Tongue (tissue), 3 donors: ENCODE measurements at places on chromosomes 12 and 14.

DNA sequence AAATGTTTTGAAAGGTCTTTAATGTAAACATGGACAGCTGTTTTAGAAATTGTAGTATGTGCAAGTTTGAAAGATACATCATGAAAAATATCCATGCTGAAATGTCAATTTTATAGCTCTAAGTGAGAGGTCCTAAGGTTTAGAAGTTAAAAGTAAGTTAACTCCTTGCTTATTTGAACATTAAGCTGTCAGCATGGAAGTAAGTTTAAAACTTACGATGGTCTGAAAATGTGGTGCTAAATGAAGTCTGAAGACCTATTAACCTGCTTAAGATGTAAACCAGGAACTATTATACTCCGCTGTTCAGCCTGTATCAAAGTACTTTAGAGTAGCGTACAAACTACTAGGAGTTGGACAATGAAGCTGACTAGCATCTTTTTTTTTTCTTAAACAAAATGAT lies 1082.4 kb downstream of the TMTC2 start:
- no peak for DNase-seq

DNA sequence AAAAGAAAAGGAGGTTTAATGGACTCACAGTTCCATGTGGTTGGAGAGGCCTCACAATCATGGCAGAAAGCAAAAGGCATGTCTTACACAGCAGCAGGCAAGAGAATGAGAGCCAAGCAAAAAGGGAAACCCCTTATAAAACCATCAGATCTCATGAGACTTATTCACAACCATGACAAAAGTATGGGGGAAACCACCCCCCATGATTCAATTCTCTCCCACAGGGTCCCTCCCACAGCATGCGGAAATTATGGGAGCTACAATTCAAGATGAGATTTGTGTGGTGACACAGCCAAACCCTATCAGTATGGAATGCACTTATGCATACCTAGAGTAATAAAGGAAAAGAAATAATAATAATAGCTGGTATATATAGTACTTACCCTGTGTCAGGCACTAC lies 4.5 kb upstream of the GLIPR1 start:
- no peak for DNase-seq

DNA sequence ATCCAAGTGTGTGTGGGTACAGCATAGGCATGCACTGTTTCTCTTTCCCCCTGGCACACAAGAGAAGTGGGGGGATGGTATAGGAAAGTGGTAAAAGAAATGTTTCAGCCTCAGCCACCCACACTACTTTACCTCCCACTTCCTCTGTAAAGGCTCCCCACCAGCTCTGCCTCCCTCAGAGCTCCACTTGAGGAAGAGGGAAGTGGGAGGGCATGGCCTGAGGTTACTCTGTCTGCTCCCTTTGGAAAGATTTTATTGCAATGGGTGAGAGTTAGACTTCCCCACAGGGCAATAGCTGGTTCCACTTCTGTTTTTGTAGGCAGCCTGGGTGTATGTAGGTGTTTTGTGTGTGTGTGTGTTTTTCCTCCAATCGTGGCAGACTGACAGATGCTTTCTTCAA lies 145.3 kb downstream of the SSPN start:
- DNase-seq, result no peak

GRCh38 chr12:87157791-87158190 lies 871.4 kb downstream of the C12orf50 start:
- DNase-seq, result no peak

GRCh38 chr14:61513986-61514830 lies 181.1 kb upstream of the HIF1A start:
- no peak for DNase-seq

GRCh38 chr14:91358654-91359220 lies 58.9 kb downstream of the CCDC88C start:
- no peak for DNase-seq

DNA sequence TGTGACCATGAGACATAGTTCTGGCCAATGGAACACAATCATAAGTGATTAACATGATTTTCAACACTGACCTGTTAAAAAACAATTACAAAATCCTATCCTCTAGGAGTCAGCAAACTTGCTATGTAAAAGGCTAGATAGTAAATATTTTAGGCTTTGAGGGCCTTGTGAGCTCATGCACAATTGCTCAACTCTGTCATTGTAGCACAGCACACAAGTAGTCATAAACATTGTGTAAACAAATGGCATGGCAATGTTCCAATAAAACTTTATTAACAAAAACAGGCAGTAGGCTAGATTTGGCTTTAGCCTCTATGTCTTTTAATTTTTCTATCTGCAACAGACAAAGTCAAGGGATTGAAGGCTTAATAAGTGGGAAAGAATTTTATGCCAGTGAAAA lies 350.7 kb downstream of the C12orf50 start:
- no peak for DNase-seq

DNA sequence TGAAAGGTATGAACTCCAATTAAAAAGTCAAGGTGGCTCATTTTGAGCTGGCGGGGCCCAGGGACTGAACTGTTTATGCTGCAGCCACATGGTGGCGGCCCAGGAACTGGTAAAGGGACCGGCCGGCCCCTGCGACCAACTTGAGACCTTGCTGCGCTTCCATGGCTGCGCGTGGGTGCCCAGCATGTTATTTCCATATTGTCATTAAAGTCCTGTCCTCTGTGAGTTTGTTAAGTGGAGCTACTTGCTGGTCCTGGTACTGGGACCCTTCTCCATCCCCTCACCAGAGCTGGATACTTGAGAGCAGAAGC lies 62.3 kb downstream of the BEGAIN start:
- peak; percentile 68 for DNase-seq

DNA sequence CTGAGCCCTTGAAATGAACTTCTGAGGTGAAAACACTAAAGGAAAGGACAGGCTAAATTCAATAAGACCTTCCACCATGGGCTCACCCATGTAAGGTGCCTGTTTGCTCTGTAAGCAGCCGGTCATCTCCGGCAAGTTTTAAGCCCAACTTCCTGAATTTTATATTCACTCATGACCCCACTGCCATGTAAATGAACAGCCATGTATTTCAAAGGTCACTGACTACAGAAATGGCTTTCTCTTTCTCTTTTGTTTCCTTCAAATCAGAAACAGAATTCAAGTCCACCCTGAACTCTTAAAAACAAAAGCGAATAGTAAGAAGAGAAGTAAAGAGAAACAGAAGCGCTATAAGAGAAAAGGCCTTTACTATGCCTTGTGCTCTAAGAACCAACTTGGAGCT lies 61.7 kb upstream of the OVCH1 start:
- DNase-seq, result no peak

DNA sequence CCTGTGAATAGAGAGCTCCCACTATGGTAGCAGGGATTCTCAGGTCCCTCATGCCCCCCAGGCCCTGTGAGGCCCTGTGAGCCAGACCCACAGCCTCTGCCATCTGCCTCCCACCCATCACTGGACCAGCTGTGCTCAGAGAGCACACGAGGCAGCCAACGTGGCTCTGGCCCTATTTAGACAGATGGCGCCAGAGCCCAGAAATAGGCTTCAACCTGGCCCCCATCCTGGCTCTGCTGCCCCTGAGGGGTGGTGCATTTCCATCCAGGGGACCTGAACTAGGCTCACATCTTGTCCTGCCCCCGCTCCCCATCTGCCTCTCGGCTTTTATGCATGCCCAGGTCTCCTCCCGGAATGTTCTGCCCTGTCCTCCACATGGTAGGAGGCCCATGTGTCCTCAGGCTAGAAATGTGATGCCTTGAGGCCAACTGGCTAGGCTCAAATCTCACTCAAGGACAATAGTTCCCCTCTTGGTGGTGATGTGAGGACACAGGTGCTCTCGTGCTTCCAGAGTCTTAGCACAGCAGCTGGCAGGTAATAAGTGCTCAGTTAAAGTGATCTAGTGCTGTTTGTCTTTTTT lies 18.9 kb downstream of the TMEM63C start:
- DNase-seq, result peak; percentile 40

GRCh38 chr14:71651228-71651627 lies 281.0 kb upstream of the RGS6 start:
- DNase-seq, result peak; percentile 66

GRCh38 chr14:38737686-38738407 lies 365.2 kb downstream of the SEC23A start:
- peak; percentile 70 for DNase-seq

DNA sequence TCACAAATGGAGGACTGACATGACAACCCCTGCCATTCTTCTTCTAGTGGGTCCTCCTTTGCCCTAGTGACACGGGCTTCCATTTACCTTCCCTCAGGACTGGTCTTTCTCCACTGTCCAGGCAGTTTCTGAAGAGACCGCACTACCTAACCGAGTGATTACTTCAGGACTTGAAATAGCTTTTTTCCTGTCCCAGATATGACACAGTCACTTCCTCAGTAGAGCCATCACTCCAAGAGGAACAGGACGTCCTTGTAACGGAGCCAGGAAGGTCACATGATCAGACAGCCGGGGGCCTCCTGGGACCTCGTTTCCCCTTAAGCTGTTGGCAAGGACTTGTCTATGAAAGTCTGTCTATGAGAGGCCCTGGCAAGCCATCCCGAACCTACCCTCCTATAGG lies 62.3 kb downstream of the FOS start:
- DNase-seq, result peak; percentile 84

- no peak for DNase-seq
These were observed 36.4 kb upstream of the FICD start for GRCh38 chr12:108478611-108479206.

DNA sequence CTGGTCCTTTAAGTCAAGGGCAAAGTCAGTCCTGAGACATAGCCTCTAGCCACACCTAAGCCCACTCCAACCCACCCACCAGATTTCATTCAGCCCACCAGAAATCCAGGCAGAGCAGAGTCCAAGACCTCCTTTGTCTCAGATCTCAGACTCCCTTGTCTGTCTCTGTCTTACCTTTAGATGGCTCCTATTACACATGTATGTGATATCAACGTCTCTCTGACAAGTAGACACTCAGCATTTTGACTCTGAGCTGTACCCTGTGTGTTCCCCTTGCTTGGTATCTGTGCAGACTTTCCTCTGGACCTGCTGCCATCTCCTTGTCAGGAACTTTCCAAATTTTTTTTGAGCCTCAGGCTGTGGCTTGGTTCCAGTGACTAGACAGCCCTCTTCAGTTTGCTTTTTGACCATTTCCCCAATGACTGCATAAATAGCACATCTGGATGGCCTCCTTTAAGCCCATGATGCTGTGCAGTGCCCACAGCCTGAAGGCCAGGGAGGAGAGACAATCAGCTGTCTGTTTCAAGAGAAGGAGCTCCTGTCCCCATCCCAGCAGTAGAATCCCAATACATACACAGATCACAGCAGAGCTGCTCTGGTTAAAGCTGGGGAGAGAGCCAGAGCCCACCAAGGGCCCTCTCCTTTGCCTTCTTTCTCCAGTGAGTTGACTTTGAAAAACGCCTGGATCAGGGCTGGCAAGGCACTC lies 7.0 kb downstream of the POU6F1 start:
- no peak for DNase-seq

DNA sequence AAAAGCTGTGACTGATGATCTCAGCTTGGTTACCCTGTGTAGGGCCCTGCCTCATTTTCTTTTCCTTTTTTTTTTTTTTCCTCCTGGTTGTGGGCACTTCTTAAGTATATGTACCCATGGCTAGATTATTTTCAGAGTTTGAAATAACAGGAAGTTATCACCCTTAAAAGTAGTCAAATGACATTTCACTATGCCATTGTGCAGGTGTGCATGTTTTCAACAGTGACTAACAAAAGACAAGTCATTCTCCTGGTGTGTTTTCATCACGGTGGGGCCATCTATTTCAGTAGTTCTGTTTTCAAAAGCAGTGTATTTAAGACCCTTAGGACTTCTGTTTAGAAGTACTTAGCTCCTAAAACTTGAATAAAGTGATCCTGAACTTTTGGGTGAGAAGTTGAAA lies 15.0 kb downstream of the GABARAPL1 start:
- DNase-seq, result no peak

DNA sequence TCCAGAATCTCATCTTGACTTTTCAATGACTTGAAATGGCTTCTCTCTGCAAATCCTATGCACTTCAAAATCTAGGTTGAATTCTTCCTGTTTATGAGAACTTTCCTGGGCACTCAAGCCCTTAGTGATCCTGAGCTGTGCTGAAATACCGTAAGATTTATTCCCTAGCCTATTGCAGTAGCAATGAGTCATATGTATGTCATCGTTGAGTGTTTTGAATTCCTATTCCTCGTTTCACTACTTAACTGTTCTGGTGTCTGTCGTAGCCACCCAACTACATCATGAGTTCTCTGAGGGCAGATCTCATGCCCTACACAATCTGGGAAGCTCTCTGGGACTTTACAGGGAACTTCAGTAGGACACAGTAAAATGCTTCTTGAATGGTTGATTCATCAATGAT lies 190.8 kb upstream of the TMEM132C start:
- DNase-seq, result no peak

- DNase-seq, result peak; percentile 71
These were observed 4.8 kb downstream of the GUCY2C start for GRCh38 chr12:14691560-14691959.

DNA sequence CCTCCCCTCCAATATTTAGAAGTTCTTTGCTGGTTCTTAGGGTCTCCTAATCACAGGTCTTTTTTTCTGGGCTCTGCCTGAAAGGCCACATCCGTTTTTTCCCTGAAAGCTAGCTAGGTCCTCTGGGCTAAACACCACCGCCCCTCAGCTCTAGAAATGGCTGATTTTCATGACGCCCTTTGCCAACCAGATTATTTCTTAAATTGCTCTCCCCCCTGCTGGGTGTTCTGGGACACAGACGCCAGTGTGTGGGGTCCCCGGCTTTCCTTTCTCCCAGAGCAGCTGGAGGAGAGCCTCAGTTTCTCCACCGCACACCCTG lies 45.3 kb upstream of the ATP23 start:
- DNase-seq, result peak; percentile 70

DNA sequence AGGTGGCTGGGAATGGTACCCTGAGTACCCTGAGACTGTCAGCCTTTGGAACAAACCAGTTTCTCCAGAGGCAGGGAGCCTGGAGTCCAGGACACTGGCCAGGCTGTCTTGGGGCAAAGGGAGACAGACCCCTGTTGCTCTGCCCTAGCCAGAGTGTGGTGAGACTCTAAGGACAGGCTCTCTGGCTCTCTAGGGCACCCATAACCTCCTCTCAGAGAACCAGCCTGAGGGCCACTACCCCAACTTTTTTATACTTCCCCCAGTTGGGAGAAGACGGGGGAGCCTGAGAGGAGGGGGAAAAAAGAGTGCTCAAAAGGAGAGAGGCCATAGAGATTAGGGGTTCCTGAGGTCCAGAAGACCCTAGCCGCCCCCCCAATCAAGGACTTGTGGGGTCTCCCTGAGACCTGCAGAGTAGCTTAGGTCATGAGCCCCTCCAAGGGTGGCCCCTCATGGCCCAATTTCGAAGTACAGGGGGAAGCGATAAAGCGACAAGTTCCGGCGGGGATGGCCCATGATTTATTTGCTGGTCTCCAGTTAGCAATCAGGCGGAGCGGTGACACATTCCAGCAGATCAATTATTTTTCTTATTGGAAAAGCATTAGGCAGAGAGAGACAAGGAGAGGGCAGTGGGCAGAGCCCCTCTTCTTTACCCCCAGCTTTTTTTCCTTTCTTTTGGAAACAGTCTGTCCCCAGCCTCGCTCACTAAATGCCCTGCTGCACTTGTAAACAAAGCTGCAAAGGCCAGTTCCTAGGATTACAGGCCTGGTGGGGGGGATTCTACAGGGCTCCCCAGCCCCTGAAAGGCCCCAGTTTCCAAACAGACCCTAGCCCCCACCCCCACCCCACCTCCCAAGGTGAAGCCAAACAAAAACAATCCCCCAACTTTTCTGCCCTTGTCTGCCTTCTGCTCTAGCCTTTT lies 1.5 kb downstream of the HOXC8 start:
- DNase-seq, result no peak
